ENCODE measurements at places on chromosomes 7 and 10. TPM values are rescaled to one million over a fixed set of nuclear protein-coding genes. Genes with fewer than 3 reads are reported as not detected.

ZNF425 gene
- 1.4 TPM for total RNA-seq

ABCB1 gene
- 99.5 TPM for total RNA-seq

DNA sequence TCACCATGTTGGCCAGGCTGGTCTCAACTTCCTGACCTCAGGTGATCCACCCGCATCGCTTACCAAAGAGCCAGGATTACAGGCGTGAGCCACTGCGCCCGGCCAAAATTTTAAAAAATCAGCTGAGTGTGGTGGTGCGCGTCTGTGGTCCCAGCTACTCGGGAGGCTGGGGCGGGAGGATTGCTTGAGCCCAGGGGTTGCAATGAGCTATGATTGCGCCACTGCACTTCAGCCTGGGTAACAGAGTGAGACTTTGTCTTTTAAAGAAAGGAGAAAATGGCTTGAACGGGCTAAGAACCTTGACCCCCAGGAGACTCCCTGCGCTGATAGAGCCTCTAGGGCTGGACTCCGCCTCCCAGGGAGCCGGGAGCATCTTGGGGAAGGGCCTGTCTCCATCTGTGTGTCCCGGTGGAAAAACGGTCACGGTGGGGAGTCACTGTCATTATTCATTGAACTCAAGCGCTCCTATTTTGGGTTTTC, 760 bp upstream of the KCTD7 start:
- no peak for DNase-seq

DNA sequence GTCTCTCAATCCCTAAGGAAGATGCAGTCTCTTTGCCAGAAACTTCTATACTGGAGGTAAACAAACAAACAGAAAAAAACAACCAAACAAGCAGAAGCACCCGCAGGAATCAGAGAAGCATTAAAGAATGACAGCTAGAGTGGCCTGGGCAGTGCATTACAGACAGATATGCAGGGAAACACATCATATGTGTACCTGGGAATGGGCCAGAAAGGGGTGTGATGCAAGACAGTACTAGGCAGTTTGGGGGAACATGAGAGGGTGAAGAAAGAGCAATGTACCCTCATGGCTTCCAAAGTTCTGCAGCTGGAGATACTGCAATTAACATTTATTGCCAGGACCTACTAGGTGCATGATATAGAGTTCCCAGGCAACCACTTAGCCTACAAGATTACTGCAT, 177.3 kb downstream of the TMEM178B start:
- no peak for DNase-seq

DNA sequence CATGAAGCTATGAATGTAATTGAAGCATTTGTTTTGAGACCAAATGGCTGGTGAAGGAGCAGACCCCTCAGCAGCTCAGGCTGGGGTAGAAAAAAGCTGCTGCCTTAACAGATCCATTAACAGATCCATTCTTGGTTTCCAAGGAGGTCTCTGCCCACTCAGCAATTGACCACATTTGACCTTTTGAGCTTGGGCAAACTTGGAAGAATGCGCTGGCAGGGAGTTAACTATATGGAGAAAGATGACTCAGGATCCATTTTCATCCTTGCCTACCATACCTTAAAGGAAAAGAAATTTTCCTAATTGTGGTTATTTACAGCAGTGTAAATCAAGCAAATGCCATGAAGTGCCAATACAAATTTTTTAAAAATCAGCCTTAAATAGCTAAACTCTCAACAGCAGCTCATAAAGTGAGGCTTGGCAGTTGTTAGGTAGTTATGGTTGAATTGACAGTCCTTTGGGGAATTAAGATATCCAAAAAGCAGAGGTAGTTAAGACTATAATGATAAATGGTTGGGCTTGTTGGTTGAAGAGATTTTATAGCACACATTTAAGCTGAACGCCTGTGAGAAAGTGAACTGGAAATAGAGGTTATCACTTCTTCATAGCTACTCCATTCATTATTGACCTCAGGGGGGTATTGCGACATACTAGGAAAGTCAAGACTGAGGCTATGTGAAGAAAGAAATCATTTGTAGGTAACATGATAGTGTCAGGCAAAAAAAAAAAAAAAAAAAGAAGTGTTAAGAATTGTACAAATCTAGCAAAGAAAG, 83.9 kb downstream of the MKX start:
- no peak for DNase-seq

DNA sequence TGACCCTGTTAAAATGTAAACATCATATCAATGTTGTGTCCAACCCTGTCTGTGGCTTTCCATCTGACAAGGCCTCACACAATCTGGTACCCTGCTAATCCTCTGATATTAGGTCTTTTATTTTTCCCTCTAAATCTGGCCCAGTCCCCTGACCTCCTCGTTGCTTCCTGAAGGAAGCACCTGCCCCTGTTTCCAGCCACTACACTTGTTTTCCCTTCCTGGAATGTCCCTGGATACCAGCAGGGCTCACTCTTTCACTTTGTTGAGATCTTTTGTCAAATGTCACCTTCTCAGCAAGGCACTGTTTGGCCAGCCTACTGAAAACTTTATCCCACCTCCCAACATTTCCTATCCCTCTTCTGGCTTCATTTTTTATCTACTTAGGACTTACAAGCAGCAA, 2.1 kb downstream of the SAMD9L start:
- no peak for DNase-seq

DNA sequence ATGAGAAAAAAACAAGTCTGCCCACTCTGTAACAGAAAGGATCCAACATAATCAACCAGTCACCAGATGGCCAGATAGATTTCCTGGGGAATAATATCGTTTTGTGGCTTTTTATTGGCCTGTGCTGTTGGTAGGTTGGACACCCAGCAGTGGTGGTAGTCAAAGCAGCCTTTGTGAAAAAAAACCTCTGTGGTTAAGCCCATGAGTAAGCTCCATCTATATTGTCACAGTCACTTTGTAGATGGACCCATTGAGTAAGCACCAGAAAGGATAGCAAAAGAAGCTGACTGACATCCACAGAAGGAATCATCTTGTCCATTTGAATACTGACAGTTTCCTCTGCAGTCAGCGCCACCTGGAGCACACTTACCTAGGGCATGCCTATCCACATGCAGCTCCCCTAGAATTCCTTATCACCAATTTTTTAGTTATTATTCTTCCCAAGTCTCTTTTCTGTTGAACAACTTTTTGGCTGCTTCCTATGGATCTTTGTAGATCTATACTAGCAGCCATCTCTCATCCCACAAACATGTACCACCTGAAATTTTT, 96.9 kb downstream of the IQUB start:
- no peak for DNase-seq

- DNase-seq, result no peak
These were observed 148.1 kb downstream of the SLC25A13 start for GRCh38 chr7:96173781-96174180.

GRCh38 chr7:674454-675410, 51.8 kb upstream of the DNAAF5 start:
- no peak for DNase-seq

Data from natural killer cell (primary cell).